ENCODE measurements at places on chromosomes 7 and 10.
A peak's percentile ranks its signal among the peaks of the same experiment; 100 is the strongest.

DNA sequence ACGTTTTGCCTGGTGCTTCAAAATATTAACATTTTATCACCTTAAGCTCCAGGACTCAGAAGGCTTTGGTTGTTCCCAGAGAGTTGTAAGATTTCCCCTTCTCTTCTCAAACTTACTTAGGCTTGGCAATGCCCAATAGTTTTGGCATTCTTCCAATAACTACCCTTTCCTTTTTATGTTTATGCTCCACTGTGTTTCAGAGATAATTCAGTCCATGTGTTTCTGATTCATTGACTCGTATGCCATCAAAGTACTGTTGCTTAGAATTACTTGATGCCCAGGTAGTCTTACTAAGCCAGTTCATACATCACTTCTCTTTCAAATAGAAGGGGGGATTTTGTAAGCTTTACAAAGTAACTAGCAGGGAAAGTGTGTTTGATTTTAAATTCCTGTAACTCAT is 66.6 kb downstream of the AGMO start:
- DNase-seq, result no peak

GRCh38 chr10:47137311-47137851 is 162.6 kb upstream of the GDF10 start:
- no peak for DNase-seq

DNA sequence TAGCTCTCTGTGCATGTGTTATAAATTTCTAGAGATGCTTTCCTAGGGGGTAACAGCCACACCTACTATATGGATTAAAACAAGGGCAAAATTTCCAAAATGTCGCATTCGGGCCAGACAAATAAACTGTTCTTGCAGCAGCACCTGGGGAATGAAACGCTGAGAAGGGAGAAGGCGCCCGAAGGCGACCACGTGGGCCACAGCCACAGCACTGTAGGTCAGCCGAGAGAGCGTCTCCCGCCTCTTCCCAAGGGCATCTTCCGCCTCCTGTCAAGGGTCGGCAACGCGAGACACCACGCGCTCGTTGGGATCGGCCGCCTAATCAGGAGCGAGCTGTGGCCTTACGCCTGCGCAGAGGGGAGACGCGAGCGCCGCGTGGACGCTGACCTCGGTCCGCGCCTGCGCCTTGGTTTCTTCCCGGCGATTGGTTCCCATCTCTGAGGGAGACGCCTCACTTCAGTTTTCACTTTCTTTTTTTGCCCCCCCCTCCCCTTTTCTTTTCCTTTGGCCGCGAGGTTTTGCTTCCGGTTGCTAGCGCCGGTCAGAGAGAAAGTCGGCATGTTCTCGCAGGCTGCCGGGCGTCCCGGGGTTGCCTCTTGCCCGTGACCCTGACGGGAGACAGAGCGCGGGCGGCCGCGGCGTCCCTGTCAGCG is at the start of gene TASOR2:
TSS of gene TASOR2 (plus strand) at position 521 of the 653 bp plus-strand sequence. CDS start 35,805 bp downstream, outside the sequence.
- DNase-seq, result peak; percentile 94

DNA sequence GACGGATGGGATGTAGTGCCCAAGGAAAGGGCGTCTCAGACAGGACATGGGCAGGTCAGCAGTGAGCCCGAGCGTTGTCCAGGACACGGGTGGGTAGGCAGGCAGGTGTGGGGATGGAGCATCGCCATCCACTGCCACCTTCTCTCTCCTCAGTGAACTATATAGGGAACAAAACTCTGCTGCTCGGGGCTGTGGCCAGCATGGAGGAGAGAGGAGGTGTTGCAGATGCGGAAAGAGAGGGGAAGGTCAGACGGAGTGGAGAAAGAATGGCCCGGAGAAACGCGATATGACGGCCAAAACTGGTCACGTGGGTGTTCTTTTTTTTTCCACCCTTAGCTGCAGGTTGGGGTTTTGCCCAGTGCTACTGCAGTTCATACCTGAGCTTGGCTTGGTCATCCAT is 71.2 kb downstream of the GRID1 start:
- no peak for DNase-seq

- DNase-seq, result no peak
Measured at GRCh38 chr7:83119026-83119382, 43.7 kb downstream of the PCLO start.

DNA sequence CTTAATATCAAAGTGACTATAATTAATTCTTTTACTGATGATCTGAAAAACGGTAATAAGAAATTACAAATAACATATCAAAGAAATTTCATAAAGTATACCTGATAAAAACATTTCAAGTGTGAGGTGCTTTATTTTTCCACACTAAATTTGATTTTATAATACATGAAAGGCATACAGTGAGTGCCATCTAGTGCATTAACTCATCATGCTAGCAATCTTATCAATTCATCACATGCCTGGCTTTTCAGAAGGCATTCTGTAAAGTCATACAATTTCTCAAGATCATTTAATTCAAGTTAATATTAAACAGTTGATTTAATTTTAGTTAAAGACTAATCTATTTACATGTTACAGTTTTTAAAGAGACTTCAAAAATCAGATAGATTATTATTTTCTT is 1020.9 kb downstream of the GATA3 start:
- no peak for DNase-seq

DNA sequence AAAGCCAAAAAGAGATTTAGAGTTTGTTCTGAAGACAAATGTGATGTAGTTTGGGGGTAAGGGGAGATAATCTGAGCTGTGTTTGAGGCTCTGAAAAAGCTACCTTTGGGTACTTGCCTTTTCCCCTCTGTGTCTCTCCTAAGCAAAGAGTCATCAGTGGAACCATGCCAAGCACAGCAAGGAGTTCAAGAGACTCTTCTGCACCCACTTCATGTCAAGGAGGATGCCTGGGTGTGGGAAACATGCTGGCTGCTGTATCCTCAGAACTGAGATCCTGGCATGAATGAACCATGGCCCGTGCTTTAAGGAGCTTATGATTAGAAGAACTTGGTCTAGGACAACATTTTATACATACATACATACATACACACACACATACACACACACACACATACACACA is 142.9 kb downstream of the NOC3L start:
- DNase-seq, result no peak

DNA sequence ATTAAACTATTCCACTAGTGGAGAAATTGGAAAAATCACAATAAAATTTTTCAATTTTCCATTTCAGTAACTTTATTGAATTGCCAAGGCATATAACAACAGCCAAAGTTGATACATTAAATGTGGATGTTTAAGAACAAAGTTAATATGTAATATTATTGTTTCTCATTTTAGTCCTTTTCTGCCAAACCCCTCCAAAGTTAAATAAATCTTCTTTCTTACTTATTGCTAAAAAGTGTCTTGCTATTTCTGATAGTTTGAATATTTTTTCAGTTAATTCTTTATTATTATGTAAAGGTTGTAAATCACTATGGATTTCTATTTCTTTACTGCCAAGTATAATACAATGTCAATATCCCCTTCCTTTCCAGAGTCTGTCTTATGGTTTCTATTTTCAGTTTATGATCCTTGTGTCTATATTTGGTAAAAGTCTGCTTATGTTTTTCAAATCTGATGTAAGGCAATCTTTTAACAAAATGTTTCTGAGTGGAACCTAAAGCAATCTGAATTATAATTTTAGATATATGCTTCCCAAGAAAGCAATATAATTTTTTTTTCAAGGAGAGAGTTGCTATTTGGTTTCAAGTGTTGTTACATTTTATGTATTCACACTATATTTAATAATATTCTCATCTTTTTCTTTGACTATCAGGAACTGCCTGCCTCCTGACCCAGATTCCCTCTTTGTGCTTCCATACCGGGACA is 80.3 kb upstream of the RHOBTB1 start:
- no peak for DNase-seq

DNA sequence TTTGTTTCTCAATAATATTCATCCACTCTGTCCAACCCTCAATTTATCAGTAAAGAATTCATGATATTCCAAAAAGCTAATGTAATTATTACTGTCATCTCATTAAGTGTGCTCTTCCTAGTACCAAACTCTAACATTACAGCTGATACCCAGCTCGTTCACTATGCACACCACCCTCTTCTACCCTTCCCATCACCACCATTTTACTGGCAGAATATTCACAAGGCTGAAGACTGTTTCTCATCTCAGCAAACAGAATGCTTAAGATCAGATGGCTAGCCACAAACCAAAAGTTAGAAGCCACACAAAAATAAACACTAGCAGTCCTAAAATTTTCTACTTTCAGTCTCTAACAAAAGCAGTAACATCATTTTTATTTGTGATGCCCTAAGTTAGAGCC is 121.5 kb downstream of the SRPK2 start:
- no peak for DNase-seq

GRCh38 chr7:100441641-100442535 is 5.6 kb upstream of the PPP1R35 start:
- DNase-seq, result no peak

GRCh38 chr10:21173802-21174714 is 276.9 kb upstream of the NEBL start:
- DNase-seq, result no peak

GRCh38 chr7:114874170-114874569 is 47.7 kb upstream of the MDFIC start:
- DNase-seq, result no peak

- no peak for DNase-seq
Measured at GRCh38 chr10:86359111-86359510, 7.5 kb downstream of the GRID1 start.

DNA sequence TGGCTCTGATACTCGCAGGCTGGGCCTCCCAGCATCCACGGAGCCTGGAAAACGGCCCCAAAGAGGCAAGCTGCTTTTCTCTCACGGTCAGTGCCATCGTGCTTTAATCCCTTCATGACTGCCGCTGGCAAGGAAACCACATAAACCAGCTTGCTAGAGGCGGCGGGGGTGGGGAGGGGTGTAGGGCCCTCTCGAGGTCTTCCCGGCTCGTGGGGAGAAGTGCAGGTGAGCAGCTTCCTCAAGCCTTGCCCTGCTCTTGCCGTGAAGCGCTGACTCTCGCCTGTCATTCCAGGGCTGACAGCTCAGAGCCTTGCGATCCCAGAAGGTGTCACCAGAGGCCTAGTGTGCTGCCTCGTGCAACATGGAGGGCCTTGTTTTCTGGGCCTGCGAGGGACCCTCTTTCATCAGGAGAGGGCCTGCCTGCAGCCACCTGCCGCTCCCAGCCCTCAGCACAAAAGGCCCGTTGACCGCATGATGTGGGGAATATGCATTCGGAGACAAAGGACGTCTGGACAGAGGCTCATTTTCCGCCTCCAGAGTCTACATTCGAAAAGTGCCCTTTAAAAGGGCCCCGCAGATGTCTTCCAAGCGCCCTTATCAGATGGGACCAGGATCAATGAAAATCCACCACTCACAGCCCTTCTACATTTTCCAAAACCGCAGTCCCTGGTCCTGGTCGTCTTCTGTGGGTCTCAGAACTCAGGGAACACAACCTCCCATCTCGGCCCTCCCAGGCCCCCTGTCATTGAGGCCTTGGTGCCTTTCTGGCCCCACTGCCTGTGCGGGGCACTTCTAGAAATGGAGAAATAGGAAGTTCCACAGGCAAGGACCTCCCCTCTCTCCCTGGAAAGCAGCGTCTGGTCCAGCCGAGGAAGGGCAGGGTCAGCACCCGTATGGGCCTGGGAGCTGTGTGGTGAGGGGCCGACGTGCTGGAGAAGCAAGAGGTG is 58.7 kb downstream of the ZRANB1 start:
- no peak for DNase-seq

GRCh38 chr7:107945332-107945731 is 54.3 kb downstream of the DLD start:
- DNase-seq, result no peak

GRCh38 chr7:80957226-80957777 is 38.5 kb upstream of the SEMA3C start:
- DNase-seq, result no peak

DNA sequence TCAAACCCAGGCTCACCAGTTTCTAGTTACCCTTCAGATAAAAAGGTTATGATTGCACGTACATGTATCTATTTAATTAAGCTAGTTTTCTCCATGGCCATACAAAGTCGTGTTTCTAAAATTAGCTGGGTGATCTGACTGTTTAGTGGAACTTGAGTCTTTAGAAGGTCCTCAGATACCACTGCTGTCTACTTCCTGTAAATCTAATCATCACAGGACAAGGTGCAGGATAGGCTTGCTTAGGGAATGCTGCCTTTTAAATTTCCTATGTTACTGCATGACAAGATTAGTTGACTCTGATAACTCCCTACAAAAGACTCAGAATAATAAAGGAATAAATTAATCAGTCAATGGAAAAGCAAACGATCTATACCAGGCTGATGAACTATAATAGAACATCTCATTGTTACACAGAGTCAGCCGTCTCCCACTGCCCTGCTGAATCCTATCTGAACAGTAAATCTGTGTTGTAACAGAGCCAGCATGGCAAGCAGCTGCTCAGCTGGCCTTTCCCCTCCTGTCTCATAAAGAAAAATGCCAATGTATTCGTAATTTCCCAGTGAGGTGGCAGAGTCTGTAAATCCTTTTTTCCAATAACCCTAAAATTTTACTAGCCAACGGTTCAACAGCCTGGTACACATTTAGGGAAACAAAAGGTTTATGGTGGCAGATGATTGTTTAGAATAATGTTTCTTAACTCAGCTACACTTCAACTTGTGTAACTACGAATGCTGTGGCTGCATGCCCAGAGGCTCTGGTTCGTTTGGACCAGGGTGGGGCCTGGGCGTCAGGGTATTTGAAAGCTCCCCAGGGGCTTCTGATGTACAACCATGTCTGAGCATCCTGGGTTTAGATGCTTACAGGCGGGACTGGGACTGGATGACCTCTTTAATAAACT is 318.0 kb downstream of the PAXIP1 start:
- DNase-seq, result no peak

DNA sequence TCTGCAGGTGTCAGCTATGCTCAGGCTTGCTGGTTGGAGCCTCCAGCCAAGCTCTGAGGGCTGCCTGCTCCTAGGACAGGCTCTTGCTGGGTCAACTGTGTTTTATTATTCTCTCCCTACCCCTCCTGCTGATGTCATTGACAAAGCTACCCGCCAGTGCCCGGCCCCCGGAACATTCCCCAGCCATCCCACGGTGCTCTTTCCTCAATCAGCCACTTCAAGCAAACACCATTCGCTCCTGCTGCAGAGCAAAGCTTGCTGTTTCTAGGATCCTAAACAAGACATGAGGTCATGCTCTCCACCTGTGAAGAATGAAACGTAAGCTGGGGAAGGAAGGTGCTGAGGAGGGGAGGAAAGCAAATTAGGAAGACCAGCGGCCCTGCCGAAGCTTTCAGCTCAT is 2.1 kb upstream of the C10orf71 start:
- no peak for DNase-seq
